ENCODE measurements at places on chromosomes 12 and 14. TPM values are rescaled to one million over a fixed set of nuclear protein-coding genes. Genes with fewer than 3 reads are reported as not detected.

Gene SOCS2
- 16.3 TPM for total RNA-seq

DNA sequence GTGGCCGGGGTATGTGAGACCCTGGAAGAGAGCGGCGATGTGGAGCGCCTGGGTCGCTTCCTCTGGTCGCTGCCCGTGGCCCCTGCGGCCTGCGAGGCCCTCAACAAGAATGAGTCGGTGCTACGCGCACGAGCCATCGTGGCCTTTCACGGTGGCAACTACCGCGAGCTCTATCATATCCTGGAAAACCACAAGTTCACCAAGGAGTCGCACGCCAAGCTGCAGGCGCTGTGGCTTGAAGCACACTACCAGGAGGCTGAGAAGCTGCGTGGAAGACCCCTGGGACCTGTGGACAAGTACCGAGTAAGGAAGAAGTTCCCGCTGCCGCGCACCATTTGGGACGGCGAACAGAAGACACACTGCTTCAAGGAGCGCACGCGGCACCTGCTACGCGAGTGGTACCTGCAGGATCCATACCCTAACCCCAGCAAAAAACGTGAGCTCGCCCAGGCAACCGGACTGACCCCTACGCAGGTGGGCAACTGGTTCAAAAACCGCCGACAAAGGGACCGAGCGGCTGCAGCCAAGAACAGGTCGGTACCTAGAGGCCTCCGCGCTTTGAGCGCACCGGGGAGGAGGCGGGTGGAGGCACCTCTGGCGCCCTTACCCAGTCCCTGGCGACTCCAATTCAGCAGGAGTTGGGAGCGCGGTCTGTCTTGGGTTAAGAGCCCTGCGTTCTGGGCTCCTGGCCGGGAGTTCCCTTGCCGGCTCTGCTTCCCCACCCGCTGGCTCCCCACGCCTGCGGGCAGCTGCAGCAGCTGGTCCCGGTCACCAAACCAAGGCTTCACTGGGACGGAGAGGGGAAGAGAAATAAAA lies 700 bp downstream of the SIX6 start:
- DNase-seq = no peak

Gene SYNDIG1L
- total RNA-seq = not detected

DNA sequence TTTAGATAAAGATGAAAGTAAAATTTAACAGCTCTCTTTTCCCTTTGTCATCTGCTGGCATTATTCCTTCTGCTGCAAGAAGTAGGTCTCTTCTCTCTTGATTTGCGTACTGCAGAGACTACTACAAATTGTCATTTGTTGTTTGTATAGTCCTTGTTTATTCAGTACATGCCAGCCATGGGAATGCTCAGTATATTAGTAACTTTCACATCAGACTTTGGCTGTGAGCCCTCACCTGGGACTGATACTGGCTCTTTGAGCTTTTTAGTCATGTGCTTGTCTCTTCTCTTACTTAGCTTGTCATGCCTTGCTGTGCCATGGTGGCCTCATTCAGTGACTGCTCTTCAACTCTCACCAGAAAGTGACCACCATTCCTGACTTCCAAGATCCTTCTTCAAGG lies 169.8 kb downstream of the PRKCH start:
- peak; percentile 58 for DNase-seq

- DNase-seq = no peak
Observed at GRCh38 chr12:110930348-110931314, 10.3 kb upstream of the MYL2 start.

- no peak for DNase-seq
Observed at GRCh38 chr12:80902711-80903110, 35.0 kb downstream of the LIN7A start.

Data from body of pancreas (tissue), 4 donors.